ENCODE measurements at places on chromosomes 2 and 18.

DNA sequence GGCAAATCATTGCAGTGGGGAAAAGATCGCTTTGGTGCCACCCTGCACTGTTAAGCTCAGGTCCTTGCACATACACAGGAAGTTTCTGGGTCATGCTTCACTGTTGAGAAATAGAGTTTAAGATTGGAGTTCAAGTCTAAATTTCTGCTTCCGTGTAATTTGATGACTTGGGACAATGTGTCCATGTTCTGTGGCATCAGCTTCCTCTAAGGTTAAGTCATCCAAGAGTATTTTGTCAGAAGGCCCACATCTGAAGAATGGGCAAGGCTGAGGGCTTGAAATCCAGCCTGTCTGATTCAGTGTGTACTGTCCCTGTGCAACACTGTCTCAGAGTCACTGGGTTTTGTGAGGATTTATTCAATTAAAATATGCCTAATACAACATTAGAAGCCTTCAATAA, 880.7 kb downstream of the SUCLG1 start:
- DNase-seq: no peak

DNA sequence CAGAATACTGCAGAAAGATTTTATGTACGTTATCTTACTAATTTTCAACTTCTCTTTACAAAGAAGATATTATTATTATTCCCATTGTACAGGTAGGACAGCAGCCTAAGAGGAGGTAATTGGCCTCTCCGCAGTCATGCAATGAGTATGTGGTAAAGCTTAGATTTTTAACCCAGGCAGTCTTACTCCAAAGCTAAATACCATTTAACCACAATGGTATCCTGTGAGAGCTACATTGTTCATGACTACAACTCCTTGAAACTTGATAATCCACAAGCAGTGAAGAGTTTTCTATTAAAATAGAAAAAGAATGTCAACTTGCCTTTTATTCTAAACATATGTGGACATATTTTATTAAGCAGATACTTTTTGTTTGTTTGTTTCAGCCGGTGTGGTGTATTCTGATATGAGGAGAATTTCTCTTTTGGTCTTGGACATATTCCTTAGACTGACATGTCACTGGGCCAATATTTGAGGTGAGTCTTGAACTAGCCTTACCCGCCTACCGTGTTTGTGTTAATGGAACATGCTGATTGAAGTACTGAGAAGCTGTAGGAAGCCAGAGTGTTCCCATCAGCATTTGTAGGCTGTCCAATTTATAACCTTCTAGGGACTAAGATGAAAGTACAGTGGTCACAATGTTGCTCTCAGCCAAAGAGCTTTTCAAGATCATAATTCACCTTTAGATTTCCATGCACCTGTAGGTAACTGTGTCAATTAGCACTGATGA, 293.9 kb upstream of the DCC start:
- no peak for DNase-seq

- no peak for DNase-seq
Measured at GRCh38 chr18:31399306-31400032, 22.9 kb downstream of the DSG4 start.

GRCh38 chr2:126317790-126318431, 338.0 kb upstream of the GYPC start:
- no peak for DNase-seq

GRCh38 chr18:59565957-59566356, 131.3 kb downstream of the CCBE1 start:
- DNase-seq: no peak

All from stimulated activated CD4-positive, alpha-beta T cell treated with anti-CD3 and anti-CD28 coated beads, Interleukin-2, amount 100 ng/mL, for 48 hours (primary cell).